ENCODE measurements at places on chromosomes 7 and 10.

- no peak for DNase-seq
Observed at GRCh38 chr7:30836991-30837390, 65.8 kb downstream of the MINDY4 start.

DNA sequence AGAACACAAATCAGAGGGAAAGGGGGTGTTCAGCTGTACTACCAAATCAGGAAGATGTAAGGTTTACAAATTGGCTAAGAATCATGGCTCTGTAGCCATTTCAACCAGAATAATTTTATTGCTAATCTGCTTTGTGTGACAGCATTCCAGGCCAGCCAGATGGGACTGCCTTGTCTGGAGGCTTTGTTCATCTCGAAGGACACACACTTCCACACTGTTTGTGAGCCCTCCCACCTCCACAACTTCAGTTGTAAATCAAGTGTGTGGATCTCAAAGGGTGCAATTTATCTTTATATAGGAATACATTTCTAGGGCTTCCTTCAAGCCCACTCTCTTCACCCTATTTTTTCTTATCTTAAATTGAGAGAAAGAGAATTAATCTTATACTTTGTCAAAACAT is 6.9 kb upstream of the OIT3 start:
- no peak for DNase-seq

GRCh38 chr7:14419531-14419930 is 430.1 kb upstream of the ETV1 start:
- no peak for DNase-seq

- no peak for DNase-seq
Observed at GRCh38 chr7:44124822-44125202, 1.5 kb upstream of the POLD2 start.
